ENCODE measurements at places on chromosomes 16 and 17.
A peak's percentile ranks its signal among the peaks of the same experiment; 100 is the strongest.

GRCh38 chr16:72298961-72299360 is 127.0 kb upstream of the PMFBP1 start:
- no peak for DNase-seq

DNA sequence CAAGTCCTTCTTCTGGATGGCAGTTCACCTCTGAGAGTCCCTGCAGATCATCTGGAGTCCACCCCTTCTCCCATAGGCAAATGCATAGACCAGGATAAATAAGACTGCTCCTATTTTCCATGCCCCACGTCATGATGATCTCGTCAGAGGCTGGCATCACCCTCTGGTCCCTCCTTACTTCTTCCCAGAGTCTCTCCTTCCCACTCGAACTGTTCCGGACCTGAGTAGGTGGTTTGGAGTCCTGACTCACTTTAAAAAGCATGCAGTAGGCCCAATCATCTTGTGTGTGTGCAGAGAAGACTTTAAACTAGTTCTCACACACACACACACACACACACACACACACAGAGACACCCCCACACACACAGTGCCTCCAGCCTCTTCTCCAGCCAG is 72.0 kb downstream of the SOX9 start:
- DNase-seq = no peak

DNA sequence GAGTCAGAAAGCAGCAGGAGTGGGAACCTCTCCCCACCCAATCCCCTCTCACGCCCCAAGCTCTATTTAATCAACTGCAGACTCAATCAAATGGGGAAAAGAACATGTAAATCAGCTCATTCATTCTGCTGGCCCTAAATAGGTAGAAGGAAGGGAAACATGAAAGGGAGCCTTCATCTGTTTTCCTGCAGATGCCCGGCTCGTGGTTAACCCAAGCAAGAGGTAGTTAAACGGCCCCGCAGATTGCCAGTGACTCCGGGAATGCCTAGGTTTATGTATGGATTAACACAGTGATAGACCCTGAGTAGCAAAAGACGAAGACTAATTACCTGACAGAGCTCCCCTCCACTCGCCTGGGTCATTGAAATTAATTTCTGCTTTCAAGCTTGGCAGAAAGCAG is 542.0 kb downstream of the WWOX start:
- no peak for DNase-seq

GRCh38 chr16:1494711-1495110 is 1.6 kb downstream of the TELO2 start:
- DNase-seq = no peak

GRCh38 chr16:84414789-84415326 is 46.5 kb downstream of the ATP2C2 start:
- no peak for DNase-seq

DNA sequence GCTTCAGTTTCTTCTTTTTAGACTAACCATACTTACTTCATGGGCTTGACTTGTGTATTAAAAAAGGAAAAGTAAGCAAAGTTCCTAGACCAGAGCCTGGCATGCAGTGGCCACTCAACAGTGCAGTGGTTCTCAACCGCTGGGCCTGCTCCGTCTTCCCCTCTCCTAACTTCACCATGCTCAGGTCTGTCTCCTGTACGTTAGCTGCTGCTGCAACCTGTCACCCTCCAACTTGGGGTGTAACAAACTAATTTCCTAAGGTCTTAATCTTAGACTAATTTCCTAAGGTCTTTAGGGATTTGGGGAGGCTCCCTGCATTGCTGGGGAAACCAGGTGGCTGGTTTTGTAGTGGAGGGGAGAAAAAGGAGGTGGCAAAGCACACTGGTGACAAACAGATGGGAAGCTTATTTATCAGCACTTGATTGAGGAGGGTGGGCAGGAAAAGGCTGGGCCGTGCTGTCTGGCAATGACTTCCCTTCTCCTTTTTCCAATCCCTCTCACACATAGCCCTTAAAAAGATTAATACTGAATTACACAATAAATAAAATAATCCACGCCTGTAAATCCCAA is 2.2 kb upstream of the ARL4D start:
- no peak for DNase-seq

GRCh38 chr16:1712791-1713261 is 6.8 kb downstream of the MAPK8IP3 start:
- no peak for DNase-seq

DNA sequence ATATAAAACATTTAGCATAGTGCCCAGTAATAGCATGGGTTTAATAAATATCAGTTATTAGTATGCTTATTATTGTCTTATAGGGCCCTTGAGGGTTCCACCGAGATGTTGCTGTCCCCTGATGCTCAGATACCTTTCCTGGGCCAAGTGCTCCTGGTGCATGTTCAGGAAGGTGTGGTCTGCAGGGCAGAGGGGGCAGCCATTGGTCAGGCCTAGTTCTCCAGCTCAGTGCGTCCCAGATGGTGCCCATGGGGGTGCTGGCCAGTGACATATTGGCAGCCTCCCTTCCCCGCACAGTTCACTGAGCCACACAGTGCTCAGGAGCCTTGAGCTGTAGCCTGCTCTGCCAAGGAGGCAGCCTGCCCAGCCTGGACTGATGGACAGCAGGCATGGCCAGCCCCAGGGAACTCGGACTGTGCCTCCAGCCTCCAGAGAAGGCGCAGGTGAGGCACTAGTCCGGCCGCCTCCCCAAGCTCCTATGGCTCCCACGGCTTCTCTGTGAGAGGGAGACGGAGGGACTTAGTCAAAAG is 7.7 kb upstream of the GRIN2A start:
- DNase-seq = no peak

- DNase-seq = no peak
These were observed 38.9 kb upstream of the METTL9 start for GRCh38 chr16:21560462-21560861.

DNA sequence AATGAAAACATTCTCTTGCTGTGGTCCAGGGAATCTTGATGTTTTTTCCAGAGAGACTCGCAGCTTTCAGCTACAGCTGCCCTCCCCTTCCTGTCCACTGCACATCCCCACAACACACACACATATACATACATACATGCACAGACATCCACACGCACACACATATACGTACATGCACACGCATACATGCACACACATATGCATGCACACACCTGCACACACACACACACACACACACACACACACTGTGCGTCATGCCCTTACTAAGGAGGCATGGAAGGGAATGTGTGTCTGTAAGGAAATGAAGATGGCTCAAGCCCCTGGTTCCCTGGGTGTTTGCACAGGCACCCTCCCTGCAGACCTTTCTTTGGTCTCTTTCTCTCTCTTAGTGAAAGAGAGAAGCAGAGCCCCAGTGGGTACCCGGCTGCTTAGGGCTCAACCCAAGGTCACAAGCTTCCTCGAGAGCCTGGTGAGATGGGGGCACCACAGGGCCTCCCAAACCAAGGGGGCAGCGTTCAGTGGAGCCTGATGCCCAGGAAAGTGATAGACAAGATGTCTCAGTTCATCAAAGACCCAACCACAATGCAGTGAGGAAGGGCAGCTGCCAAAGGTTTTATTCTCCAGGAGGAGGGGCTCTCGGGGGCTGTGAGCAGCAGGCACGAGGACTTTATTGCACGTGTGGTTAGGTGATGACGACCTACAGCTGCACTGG is 33.3 kb downstream of the TNFRSF13B start:
- no peak for DNase-seq

GRCh38 chr17:83018658-83019193 is 60.7 kb upstream of the METRNL start:
- no peak for DNase-seq

GRCh38 chr16:68790130-68790761 is 53.1 kb upstream of the TANGO6 start:
- DNase-seq = no peak

DNA sequence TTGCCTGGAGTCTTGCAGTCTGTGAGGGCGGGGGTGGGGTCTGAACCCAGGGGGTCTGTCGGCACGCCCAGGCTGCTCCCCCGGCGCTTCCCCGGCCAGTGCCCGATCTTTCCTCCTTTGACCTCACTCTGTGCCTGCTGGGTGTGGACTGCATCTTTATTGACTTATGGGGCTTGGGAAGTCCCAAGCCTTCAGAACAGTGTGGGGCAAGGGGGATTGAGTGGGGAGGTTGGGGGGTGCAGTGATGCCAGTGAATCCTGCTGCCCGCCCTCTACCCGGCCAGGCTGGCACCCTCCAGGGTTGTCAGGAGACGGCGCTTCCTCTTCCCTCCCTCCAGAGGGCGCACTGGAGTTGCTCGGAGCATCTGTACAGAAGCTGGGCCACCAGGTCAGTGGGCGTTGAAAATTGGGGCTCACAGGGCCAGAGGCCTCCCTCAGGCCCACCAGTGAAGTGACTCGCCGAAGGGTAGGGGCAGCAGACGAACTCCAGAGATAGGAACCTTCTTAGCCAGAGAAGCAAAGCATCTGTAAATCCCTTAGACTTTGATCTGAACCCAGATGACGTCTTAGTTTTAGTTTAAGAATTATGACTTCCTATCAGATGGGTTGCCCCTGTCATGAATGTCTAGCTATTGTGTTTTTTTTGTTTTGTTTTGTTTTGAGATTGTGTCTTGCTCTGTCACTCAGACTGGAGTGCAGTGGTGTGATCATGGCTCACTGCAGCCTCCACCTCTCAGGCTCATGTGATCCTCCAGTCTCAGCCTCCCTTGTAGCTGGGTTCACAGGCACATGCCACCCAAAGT is 184.8 kb upstream of the CIBAR2 start:
- DNase-seq = peak; percentile 33

DNA sequence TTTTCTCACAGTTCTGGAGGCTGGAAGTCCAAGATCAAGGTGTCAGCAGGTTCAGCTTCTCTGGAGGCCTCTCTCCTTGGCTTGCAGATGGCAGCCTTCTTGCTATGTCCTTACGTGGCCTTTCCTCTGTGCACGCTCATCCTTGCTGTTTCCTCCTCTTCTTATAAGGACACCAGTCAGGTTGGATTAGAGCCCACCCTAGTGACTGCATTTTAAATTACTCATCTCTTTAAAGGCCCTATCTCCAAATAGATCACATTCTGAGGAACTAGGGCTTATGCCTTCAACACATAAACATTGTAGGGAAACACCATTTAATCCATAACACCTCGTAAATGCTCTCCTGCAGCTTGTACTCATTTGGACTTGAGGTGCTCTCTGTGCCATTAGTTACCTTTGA is 36.3 kb downstream of the DHRS7C start:
- DNase-seq = no peak

- no peak for DNase-seq
These were observed 64.8 kb downstream of the CACNG1 start for GRCh38 chr17:67109111-67109510.

- DNase-seq = no peak
These were observed 952 bp downstream of the BMERB1 start for GRCh38 chr16:15435216-15435864.

DNA sequence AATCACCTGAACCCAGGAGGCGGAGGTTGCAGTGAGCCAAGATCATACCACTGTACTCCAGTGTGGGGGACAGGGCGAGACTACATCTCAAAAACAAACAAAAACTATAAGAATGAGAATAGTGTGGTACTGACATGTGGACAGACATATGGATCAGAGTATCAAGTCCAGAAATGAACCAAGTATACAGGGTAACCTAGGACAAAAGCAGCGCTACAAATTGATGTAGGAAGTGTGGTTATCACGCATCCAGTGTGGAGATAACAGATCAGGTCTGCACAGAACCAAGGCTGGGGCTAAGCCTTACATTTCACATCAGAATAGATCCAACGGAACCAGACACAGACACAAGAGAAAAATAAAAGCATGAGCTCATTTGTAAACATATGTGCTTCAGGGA is 23.0 kb upstream of the C16orf95 start:
- no peak for DNase-seq

DNA sequence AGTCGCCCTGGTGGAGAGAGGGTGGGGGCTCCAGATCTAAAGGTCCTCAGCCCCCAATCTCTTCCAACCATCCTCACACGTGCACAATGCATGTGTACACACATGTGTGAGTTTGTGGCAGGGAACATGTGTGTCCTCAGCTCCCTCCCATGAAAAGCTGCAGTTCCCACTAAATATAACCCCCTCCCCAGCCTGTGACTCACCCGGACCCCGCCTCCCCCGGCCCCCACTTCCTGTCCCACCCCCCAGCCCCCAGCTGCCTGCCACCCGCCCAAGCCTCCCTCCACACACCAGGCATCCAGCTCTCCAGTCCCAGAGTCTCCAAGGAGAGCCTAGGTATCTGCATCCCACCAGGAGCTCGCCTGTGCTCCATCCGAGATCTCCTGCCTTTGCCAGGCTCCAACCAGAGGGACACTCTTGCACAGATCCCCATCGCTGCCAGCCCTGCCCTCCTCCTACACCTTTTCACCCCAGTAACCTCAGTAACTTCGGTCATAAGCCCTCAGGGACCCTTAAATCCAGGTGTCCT is 3.9 kb downstream of the DLG4 start:
- DNase-seq = no peak

DNA sequence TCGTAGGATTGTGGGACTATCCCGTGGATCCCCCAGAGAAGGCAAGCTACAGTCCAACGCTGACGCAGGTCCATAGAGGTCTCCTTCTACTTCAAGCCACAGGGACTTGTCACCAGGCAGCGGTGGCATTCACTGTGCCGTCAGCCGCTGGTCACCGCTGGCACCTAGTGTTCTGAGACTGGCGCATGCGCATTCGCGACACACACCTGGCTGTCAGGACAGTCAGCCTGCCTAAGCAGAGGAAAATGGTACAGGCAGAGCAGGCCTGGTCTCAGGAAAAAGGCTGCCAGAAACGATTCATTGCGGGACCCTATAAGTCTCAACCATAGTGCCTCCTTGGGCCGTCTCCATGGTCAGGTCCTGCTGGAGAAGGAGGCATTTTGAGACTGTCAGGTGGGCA is 138.0 kb upstream of the WSB1 start:
- no peak for DNase-seq

GRCh38 chr16:13014476-13014875 is 113.1 kb downstream of the SHISA9 start:
- DNase-seq = no peak

- DNase-seq = no peak
These were observed 19.6 kb downstream of the ADGRG5 start for GRCh38 chr16:57562066-57562465.

GRCh38 chr17:15392326-15392741 is 50.9 kb upstream of the TEKT3 start:
- no peak for DNase-seq

DNA sequence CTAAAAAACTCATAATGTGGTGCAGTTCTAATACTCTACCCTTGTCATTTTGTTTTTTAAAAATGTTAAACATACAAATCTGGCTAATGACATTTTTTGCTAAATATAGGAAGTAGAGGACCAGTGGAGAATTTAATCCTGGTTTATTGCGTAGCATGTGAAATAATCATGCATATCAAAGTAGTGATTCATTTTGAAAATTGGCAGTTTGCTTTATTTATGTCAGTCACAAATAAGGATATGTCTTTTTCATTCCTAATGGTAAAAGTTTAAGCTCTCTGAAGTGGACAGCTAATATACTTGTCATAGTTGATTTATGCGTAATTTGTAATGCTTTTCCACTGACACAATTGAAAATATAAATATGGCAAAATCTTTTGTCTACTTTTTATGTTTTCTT is 224.2 kb downstream of the BCAS3 start:
- DNase-seq = no peak

DNA sequence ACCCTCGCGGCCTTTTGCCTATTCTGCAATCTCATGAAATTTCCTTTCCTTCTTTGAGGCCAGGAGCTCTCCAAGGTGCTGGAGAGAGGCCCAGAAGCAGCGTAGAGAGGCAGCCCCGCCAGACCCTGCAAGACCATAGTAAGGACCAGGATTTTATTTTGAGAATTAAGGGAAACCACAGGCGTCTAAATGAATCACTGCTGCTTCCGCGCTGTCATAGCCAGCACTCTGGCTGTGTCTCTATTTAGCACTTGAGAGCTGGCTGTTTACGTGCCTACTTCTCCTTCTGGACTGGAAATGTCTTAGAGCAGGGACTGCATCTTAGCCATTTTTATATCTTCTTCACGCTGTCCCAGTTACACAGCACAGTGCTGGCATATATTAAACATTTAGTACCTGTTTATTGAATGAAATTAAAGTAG is 37.6 kb upstream of the PIRT start:
- no peak for DNase-seq

Measured in SW 1271 (cell line).